ENCODE measurements at places on chromosomes 16 and 17.

- DNase-seq, result peak; percentile 58
These were observed 36.1 kb downstream of the KCNJ2 start for GRCh38 chr17:70205401-70205800.

DNA sequence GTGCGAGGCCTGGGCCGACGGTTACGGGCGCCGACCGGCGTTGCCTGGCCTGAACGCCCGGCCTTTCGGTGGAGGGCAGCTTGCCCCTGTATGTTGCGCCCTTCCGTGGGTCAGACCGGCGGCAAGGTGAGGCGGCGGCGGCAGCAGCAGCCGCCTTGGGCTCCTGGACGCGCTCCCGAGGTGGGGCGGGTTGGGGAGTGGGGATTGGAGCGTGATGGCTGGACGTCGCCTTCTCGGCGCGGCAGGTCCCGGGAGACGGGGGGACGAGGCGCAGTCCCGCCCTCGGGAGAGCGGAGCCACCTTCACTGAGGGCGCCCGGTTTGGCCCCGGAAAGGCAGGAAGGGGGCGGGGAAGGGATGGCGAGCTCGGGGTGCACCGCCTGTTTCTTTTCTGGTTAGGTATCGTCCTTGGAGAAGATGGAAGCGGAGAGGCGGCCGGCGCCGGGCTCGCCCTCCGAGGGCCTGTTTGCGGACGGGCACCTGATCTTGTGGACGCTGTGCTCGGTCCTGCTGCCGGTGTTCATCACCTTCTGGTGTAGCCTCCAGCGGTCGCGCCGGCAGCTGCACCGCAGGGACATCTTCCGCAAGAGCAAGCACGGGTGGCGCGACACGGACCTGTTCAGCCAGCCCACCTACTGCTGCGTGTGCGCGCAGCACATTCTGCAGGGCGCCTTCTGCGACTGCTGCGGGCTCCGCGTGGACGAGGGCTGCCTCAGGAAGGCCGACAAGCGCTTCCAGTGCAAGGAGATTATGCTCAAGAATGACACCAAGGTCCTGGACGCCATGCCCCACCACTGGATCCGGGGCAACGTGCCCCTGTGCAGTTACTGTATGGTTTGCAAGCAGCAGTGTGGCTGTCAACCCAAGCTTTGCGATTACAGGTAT is 671 bp downstream of the DGKE start:
- peak; percentile 82 for DNase-seq

- no peak for DNase-seq
These were observed 14.2 kb upstream of the CCNF start for GRCh38 chr16:2415085-2415484.

DNA sequence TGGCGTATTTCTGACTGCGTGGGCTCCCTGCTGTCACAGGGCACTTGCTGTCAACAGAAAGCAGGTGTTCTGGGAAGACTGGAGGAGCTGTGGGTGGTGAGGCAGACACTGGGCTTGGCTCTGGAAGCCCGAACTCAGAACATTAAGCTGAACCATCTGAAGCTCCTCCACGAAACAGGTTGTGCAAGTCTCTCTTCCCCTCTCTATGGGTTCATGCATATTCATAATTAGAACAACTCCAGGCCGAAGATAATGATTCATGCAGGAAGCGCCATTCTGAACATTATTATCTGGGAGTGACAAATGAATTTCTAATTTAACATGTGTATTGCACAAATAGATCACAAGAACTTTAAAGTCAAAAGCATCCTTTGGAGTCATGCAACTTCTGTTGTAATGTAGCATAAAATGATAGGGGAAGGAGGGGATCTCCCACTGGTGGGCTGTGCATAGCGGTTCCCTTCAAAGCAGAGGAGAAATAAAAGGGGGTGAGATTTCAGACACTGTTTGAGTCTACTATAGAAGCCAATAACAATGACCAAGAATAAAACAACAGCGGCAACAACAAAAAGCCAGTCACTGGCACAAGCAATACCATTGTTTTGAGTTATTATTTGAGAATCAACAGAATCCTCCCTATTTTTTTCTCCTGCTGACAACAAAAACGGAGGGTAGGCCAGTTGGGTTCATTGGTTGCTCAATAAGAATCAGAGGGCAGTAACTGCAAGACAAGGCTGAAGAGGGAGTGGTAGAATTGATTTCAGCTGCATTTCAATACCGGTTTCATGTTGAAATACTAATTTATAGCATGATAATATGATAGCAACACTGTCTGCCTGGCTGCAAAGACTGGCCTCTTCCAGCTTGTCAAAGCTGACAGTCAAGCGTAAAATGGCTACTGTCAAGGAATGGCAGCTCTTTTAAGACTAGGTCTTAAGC is 407.3 kb downstream of the XYLT1 start:
- DNase-seq, result no peak

- DNase-seq, result no peak
These were observed 83.7 kb downstream of the LMF1 start for GRCh38 chr16:886802-887731.

- DNase-seq, result no peak
These were observed 198.4 kb downstream of the SHISA9 start for GRCh38 chr16:13099822-13100221.

- DNase-seq, result peak; percentile 32
These were observed 2.7 kb upstream of the CES1 start for GRCh38 chr16:55835581-55835980.

DNA sequence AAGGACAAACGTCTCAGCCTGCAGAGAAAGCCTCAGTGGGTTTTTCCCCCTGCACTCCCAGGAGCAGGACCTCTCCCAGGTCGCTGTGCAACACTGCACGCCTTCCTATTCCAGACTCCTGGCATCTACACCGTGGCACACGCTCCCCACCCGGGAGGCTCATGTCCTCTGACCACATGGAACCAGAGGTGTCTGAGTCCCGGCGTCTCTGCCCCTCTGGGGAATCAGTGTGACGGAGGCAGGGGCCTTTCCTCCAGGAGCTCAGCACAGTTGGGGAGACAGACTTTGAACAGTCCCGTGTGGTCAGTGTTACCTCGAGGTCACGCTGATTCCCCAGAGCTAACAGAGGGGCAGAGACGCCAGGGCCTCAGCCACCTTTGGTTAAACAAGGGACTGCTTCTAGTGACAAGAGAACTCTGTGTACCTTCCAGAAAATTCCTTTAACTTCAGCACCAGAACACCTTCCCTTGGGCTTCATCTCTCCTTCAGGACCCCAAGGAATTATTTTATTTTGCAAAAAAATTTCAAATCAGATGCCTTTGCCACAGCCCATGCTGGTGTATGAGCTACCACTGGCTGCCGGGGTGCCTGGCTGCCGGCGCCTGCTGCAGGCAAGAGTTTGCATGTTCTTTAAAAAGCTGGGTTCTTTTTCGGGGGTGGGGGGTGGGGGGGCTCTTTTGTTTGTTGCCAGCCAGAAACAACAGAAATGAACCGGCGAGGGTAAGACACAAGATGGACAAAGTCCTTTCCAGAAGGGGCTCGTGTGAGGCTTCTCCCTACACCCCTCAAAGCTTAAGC is 6.6 kb downstream of the CANT1 start:
- DNase-seq, result no peak

DNA sequence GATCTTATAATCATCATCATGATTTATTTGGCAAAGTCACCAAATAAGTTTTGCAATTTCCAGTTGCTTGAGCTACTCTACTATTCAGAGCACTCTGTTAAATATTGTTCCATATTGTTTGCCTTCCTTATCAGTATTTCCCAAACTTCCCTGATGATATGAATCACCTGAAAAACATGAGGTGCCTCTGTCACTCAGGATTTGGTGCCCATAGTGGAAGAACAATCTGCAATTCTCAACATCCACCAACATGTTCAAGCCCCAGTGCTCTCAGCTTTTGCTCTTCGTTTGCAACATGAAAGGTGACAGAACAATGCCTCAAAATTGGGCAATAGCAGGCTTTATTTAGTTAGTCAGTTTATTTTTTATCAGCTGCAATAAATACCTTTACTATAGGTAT is 28.6 kb upstream of the WSB1 start:
- no peak for DNase-seq

GRCh38 chr17:39643271-39643670 is 6.3 kb downstream of the STARD3 start:
- DNase-seq, result no peak

All from hematopoietic multipotent progenitor cell treated with erythropoietin and hydrocortisone succinate and interleukin-3 and kit ligand, for 4 days (in vitro differentiated cells).